ENCODE measurements at places on chromosomes 13 and 19. TPM values are rescaled to one million over a fixed set of nuclear protein-coding genes. Genes with fewer than 3 reads are reported as not detected.

The CGB5 gene
- total RNA-seq, result not detected

The FGF22 gene
- 0.19 TPM for total RNA-seq

The CYP2S1 gene
- 2.0 TPM for total RNA-seq

The IGFL1 gene
- not detected for total RNA-seq

The ZSWIM9 gene
- total RNA-seq, result 7.8 TPM

The S1PR5 gene
- total RNA-seq, result 0.69 TPM

The CD70 gene
- total RNA-seq, result 0.76 TPM

The GZMM gene
- 2.8 TPM for total RNA-seq

The ERCC5 gene
- total RNA-seq, result 56.0 TPM

The IFI30 gene
- total RNA-seq, result 109 TPM

The CDX2 gene
- not detected for total RNA-seq

The FPR2 gene
- total RNA-seq, result 2.3 TPM

The NALCN gene
- total RNA-seq, result 2.4 TPM

The NKG7 gene
- total RNA-seq, result 7.9 TPM

The FAM216B gene
- total RNA-seq, result 0.09 TPM

The NXNL1 gene
- not detected for total RNA-seq

The SLC10A2 gene
- 0.19 TPM for total RNA-seq

The GPALPP1 gene
- total RNA-seq, result 25.1 TPM

The FXYD1 gene
- total RNA-seq, result 31.8 TPM

The SIGLEC5 gene
- total RNA-seq, result not detected

The CCDC70 gene
- not detected for total RNA-seq

The PPFIA3 gene
- 7.1 TPM for total RNA-seq

The IZUMO1 gene
- 0.79 TPM for total RNA-seq

The DHDH gene
- total RNA-seq, result 0.60 TPM

The CNN2 gene
- total RNA-seq, result 131 TPM

The DNAAF3 gene
- total RNA-seq, result 11.4 TPM

The ZNF776 gene
- total RNA-seq, result 20.5 TPM

The KLK1 gene
- 0.41 TPM for total RNA-seq

The SPRY2 gene
- total RNA-seq, result 26.2 TPM

The FCER2 gene
- 1.0 TPM for total RNA-seq

The SELENOV gene
- not detected for total RNA-seq

The PABPC3 gene
- 0.22 TPM for total RNA-seq

The ZNF682 gene
- 8.6 TPM for total RNA-seq

The CEACAM5 gene
- total RNA-seq, result not detected

The C1QTNF9 gene
- 0.25 TPM for total RNA-seq
